ENCODE measurements at places on chromosomes 4 and X.

DNA sequence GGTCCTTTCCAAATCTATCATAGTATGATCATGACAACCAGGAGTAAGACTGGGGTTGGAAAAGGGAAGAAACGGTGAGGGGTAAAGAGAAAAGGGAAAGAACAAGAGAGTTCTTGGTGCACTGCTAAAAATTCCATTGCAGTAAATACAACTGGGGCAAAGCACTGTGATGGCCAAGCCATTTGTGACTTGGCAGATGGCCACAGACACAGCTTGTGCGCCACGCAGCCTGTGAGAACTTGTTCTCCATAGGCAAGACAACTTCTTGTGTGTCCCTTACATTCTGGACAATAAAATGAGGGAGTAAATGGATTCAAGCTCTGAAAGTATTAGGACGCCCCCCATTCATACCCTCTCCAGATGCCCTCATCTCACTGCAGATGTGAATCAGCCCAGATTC, 10.9 kb downstream of the MFAP3L start:
- no peak for DNase-seq

GRCh38 chr4:48844843-48845242, 14.0 kb downstream of the OCIAD1 start:
- no peak for DNase-seq

DNA sequence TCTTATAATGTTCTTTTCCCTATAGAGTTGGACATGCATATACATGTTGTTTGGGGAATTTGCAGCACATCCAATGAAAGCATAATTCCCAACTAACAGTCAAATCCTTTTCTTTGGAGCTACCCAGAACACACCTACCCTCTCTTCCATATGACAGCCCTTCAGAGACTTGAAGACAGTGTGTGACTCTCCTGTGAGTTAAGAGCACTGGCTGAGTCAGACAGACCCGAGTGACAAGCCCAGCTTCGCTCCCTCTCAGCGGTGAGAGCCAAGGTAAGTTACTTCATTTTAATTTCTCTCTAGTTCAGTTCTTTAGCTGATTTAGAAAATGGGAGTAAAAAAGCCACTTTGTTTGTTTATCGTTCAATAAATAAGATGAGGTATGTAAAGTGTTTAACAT, 86.3 kb downstream of the RTL9 start:
- DNase-seq: no peak

- DNase-seq: no peak
These were observed 6.1 kb downstream of the UBQLN2 start for GRCh38 chrX:56569378-56570057.

- DNase-seq: no peak
These were observed 812.9 kb upstream of the AGA start for GRCh38 chr4:178255172-178255571.

DNA sequence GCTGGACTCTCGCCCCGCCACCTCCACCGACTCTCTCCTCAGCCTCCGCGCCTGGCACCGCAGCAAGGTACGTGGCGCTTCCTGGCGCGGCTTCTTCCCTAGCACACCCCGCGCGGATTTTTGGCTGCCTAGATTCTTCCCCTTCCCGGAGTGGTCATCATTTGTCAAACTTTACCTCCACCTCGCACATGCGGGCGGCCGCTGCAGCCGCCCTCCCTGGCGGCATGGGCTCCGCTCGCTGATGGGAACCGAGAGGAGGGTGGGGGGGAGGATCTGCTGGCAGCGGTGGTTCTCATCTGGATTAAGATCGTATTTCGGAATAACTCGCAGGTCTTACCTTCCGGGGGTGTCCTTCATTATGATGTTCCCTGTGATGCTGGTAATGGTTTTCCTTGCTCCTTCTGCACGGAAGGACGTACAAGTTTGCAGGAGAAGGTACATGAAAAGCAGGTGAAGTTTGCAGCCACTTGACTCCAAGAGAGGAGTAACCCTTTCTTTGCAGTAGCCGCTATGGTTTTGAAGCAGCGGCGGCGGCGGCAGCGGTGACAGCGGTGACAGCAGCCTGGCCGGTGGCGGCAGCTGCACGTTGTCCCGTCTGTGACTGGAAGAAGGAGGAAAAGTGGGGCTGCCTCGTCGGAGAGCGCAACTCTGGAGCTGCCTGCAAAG, 2183.9 kb upstream of the TENM3 start:
- peak; percentile 10 for DNase-seq
